Activated CD4-positive, alpha-beta T cell treated with anti-CD3 and anti-CD28 coated beads, Interleukin-2, amount 50 U/mL, for 24 hours (primary cell): ENCODE measurements at places on chromosomes 1 and 21.

- DNase-seq, result no peak
Observed at GRCh38 chr1:101298663-101299062, 61.8 kb downstream of the S1PR1 start.

- DNase-seq, result no peak
Observed at GRCh38 chr1:180353945-180354344, 123.9 kb downstream of the LHX4 start.

- DNase-seq, result no peak
Observed at GRCh38 chr1:239456788-239457187, 70.4 kb downstream of the CHRM3 start.

DNA sequence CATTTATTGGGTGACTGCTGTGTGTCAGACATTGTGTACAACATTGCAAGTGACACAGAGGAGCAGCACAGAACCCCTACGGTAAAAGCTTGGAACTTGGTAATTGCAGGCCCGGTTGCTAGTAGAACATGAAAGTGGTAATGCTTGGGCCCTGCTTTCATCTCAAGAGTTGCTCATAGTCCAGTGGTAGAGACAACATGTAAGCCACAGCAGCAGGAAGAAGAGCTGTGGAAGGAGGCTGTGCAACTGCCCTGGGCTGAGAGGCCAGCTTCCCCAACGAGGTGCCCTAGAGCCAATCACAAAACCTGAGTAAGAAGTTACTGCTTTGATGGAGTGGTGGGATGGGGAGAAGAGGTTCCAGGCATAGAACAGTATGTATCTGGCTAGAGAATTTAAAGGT is 18.4 kb downstream of the CNIH4 start:
- no peak for DNase-seq

- DNase-seq, result no peak
Observed at GRCh38 chr1:177915641-177916040, 54.2 kb downstream of the SEC16B start.

- no peak for DNase-seq
Observed at GRCh38 chr1:26529405-26529654, 231 bp upstream of the RPS6KA1 start.

GRCh38 chr21:40595806-40596205 is 251.2 kb downstream of the DSCAM start:
- no peak for DNase-seq

- no peak for DNase-seq
Observed at GRCh38 chr1:32048440-32048839, 24.3 kb upstream of the TMEM39B start.

DNA sequence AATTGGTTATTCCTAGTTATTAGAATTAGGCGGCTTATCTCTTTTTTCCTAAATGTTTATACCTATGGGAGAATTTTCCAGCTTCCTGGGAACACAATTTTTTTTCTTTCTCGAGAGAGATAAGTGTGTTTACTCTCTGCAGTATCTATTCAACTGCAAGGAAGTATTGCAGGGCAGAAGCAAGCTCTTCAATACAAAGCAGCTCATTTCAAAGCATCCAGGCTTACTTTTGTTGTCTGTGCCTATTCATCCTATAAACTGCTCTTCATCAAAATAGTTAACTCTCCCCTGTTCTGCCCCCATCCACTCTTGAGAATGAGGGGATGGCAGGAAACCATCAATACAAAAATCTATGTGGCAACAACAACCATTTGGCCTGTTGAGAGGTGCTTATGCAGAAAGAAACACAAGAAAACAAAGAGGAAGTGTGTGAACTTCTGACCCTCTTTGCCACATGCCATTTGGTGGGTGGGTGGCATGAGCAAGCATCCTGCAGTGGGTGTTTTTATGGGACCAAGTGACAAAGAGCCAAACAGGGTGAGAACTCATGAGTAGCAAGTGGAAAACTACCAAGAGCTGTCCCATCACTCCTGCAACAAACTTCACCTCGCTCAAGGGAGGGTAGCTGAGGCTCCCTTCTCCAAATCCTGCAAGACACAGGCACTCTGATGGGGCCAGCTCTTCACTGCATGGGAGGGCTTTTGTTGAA is 50.6 kb upstream of the MRPS6 start:
- no peak for DNase-seq

DNA sequence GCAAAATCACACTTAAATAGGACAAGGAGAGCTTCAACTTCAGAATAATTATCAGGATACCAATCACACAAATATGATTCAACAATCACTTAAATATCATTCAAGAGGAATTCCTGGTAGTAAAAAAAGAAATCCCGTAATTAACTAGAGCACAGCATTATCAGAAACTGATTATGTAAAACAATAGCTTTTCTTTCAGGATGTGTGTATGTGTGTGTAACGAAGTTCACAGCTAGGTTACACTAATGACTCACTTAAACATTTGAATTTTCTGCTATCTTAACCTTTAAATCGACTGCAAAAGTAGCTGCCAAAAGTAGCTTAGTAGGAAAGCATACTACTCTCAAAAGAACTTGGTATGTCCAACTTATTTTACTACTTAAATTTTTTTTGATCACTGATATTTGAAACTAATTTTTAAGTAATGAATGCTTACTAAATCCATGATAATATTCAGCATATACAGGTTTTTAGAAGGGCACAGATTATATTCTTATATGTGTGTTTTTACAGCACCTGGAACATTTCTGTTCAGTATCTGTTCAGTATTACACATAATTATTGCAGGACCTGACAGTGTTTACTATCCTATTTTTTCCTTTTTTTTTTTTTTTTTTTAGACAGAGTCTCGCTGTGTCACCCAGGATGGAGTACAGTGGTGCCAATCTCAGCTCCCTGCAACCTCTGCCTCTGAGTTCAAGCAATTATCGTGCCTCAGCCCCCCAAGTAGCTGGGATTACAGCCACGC is 4.2 kb downstream of the RERE start:
- no peak for DNase-seq

DNA sequence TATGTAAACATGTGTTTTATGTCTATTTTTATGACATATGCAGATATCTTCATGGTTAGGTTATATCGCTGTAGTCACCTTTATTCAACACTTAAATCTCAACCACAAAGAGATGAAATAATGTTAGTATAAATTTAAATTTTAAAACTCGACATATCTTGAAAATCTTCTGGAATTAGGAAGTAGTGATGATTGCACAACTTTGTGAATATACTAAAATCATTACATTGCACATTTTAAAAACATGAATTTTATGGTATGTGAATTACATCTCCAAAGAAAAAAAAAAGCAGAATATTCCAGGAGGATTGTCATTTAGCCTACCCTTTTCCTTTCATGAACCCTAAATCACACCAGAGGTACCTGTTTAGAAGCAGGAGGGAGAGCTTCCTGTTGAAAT is 39.4 kb upstream of the CACYBP start:
- DNase-seq, result no peak

- no peak for DNase-seq
Observed at GRCh38 chr1:153032073-153032472, 1.1 kb downstream of the SPRR1B start.

DNA sequence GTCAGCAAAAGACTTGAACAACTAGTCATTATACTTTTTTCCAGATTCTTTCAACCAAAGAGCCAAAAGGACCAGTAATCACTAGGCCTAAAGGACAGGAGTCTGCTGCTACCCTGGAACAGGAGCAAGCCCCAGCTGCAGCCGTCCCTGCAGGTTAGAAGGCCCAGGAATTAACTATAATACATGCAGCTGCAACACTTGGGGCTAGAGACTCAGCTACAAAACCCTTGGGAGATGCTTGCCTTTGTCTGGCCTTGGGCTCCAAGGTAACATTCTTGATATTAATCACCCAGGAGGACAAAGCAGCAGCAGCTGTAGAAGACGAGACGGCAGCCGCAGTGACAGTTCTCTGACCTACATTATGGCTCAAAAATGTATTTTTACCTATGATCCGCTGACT is 841.2 kb upstream of the ADGRL4 start:
- DNase-seq, result no peak

DNA sequence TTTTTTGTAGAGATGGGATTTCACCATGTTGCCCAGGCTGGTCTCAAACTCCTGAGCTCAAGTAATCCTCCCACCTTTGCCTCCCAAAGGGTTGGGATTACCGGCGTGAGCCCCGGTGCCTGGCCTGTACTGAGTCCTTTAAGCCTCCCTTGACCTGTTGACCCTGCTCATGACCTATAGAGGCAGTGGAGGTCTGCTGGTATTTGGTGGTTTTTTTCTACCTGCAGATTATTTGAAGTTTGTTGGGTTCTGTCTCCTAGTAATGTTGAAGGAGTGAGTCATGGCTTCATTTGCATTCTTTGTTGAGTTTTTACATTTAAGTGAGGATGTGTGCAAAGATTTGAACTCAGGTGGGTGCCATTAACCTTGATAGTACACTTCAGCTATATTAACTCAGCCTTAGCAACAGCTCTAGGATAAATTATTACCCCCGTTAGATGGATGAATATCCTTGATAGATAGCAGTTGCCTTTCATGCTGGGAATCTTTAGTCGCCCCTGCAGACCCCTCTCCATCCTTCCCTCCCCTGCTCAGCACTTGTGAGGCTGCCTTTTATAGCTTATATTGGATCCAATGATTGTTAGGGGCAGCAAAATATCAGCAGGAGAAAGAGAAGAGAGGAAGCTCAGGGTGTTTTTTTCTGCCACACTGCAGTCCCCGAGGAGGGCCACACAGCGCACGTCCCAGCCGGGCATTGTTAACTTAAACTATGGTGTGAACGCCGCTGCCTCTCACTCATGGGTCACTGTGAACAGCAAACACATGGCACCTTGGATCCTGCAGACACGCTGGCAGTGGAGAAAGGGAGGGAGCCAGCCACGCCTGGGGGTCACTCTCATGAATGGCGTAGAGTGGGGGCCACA is 14.9 kb upstream of the NPPB start:
- DNase-seq, result no peak

DNA sequence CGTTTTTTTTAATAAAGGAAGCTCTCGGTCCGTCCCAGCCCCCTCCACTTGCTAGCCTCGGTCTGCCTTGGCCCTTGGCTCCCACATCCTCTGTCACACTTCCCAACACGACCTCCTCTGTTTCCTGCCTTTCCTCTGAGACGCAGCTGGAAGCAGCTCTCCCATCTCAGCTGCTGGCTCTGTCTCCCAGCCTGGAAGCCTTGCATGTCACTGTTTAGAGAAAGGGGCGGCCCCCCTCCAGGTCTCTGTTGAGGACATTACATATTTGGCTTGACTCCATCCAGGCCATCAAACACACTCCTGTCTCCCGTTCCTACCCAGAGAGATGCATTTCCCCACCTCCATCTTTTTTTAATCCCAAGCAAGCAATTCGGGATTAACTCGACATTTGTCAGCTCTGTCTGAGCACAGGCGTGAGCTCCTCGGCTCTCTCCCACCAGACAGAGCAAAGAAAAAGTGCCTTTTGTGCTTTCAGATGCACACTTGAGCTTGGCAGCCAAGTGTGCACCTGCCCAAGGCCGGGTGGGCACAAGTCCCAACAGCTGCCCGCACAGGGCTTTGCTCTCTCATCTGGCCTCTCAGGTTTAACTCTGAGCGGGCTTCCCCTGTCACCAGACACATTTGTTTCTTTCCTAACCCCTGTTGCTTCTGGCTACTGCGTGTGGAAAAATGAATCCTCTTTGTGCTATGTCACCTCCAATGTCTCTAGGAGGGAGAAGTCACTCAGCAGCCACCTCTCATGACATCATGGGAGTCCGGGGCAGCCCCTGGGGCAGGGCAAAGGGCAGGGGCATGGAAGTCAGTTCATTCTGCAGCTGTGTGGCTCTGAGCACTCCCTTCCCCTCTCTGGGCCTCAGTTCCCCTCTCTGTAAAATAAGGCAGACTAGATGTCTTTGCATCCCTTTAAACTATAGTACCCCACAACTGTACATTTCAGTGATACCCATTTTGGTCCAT is 108.3 kb downstream of the KCND3 start:
- no peak for DNase-seq

- DNase-seq, result no peak
Observed at GRCh38 chr1:166933633-166934032, 41.7 kb downstream of the ILDR2 start.

DNA sequence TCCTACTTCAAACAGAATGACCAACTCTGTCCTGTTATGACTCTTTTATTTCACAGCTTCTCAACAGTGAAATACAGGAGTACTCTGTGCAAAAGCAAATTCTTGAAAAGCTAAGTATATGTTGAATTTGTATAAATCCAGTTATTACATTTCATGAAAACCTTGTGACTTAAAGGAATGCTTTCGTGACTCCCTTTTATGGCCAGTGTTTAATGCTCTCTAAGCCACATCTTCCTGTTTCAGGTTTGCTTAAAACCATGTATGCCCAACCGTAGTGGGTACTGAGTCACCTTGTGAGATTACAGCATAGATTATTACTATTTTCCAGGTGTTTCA is 40.2 kb upstream of the KIF1B start:
- DNase-seq, result peak; percentile 27

- no peak for DNase-seq
Observed at GRCh38 chr1:177858332-177858821, 111.5 kb downstream of the SEC16B start.

DNA sequence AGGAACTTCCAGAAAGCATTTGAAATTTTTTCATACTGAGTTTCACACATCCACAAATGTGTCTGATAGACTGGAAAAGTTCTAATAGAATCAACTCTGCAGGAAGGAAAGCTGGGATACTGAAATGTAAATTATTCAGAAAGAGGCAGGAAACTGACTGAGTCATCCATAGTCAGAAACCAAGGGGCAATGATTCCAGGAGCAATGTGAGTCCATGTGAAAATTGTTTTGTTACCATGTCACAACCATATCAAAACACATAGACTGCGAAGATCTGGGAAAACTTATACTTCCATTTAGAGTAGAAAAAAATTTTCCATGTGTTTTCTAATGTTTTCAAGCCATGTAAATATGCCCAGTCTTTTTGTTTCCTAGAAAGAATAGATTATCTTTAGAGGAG is 142.3 kb upstream of the TMPRSS15 start:
- DNase-seq, result no peak

- no peak for DNase-seq
Observed at GRCh38 chr1:198269646-198269940, 112.8 kb downstream of the NEK7 start.

DNA sequence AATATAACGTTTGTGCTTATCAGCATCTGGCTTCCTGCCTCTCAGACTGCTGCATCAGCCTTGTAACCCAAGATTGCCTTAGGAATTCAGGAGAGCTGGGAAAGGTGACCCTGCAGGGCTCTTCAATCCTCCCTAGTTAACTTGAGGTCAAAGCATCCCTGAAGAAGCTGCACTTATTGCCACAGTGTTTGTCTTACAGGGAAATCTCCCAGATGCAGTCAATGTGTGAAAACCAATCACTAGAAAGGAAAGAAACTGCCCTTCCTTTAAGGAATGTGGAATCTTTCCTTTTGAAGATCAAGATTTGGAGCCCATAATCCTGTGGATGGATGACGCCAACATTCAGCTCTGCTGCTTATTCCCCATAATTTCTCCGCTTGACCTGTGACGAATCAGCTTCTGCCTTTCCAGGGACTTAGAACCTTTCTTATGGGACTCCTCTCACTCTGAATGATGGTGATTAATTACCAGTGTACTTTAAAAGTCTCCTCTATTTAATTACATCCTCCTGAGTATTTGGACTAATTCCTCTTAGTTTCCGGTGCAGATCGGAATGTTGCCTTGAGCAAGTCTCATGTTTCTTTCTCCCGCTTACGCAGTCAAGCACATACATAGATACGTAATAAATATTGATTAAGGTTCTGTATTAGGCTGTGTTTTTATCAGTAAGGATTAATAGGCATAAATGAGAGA is 14.4 kb downstream of the ADAMTS5 start:
- no peak for DNase-seq

GRCh38 chr1:44842862-44843655 is at the start of gene PTCH2:
TSS of gene PTCH2 (minus strand) at chr1:44843253. CDS start at chr1:44842932, 321 bp downstream.
- DNase-seq, result no peak

GRCh38 chr1:218985424-218985984 is 188.2 kb upstream of the LYPLAL1 start:
- DNase-seq, result no peak

GRCh38 chr1:110424699-110425611 is 17.5 kb upstream of the LAMTOR5 start:
- DNase-seq, result no peak
